ENCODE measurements at places on chromosomes 3 and 15.

- no peak for DNase-seq
These were observed 516.7 kb upstream of the CFAP20DC start for GRCh38 chr3:59566481-59566975.

- DNase-seq = no peak
These were observed 38.0 kb downstream of the BBS4 start for GRCh38 chr15:72724028-72724427.

DNA sequence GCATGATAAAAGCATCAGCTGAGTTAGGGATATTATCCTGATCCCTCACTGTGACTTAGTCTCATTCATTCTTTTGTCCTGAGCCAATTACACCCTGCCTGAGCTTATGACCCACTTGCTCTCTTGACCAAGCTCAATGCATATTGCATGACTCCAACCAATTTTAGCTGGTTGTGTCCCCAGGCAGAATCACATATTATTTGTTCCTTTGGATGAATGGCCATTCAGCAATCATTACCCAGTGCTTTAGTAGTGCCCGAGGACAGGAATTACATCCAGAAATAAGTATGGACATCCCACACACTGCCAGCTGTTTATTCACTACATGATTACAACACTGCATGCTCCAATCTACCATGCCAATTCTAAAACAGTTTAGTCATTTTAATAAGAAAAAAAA is 322.5 kb downstream of the ZBBX start:
- no peak for DNase-seq

- no peak for DNase-seq
These were observed 32.3 kb downstream of the STOML1 start for GRCh38 chr15:73959801-73960200.

GRCh38 chr3:45632956-45633355 is 38.4 kb downstream of the LIMD1 start:
- no peak for DNase-seq

GRCh38 chr3:61855211-61855610 is 293.8 kb downstream of the PTPRG start:
- no peak for DNase-seq

DNA sequence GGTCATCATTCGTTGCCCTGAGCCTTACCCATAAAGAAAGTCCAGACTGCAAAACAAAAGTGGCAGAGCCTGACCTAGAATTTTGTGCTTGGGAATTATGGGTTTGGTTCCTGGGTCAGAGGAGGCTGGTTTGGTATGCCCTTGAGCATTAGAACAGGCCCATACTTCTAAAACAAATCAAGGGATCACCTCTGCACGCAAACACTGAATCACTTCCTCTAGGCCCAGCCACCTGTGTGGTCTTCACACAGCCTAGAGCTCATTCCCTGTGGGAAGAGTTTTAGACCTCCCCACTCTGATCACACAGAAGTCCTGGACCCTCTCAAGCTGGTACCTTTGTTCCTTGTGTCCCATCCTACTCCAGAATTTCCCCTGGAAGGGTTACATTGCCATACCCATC is 59.4 kb downstream of the B3GNT5 start:
- DNase-seq = no peak

DNA sequence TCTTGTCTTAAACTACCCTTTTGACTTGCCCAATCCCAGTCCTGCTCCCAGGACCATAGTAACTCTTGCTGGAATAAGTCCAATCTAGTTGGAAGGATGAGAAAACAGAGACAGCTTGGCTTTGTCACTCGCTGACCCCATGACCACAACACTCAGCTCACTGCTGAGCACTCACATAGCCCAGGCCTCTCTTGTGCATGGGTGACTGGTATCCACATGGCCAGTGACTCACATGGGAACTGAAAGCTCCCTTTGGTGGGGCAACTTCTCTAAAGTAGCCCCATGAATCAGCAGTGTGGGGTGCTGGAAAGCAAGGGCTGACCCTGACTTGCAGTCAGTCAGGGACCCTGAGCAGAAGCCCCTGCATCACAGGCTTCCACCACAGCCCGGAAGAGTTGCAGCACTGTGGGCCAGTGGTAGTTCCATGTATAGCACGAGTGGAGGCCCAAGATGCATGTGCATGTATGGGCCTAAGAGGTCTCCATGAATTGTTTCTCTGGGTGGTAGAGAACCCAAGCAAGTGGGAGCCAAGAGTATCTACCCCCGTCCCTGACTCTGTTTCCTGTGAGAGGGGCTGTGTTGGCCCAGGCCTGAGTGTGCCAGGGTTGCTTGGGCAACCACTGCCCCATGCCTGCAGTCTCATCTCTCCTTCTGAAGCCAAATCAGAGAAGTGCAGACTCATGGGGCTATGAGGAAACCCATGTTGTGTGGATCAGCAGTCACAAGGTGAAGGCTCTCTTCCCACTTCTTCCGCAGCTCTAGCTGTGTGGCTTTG is 62.1 kb upstream of the XCR1 start:
- no peak for DNase-seq

- DNase-seq = no peak
These were observed 50.2 kb upstream of the ALDH1A3 start for GRCh38 chr15:100829457-100829856.

GRCh38 chr3:57729334-57730045 is 26.6 kb upstream of the SLMAP start:
- DNase-seq = no peak

DNA sequence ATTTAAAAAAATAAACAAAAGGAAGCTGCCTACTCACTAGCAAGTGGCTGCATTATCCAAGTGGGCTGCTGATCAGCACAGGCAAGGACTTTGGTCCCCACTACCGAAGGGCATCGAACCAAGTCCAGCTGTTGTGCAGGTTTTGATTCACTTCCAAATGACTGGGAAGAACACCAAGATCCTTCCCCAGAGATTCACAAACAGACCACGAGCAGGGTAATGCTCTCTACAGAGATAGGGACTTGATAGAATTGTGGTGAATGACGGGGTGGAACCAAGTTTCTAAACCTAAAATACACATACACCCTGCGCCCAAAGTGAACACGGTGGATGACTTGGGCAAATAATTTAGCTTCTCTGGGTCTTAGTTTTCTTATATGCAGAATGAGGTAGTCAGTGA is 203.7 kb upstream of the ICE2 start:
- no peak for DNase-seq

- no peak for DNase-seq
These were observed 60.5 kb downstream of the MYO1E start for GRCh38 chr15:59312205-59312604.

DNA sequence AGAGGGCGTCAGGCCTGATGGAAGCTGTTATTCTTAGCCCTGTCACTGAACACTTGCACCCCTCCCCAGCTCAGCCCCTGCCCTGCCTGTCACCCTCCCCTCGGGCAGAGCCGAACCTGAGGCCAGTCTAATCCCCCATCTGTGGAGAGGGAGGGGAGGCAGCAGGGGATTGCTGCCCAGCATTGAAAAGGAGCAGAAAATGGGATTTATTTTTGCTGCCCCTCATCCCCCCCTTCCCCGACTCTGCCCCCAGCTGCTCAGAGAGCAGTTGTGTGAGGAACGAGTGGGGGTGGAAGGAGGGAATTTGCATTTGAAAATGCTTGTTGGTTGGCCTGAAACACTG is 71.6 kb downstream of the EPHB3 start:
- DNase-seq = no peak

DNA sequence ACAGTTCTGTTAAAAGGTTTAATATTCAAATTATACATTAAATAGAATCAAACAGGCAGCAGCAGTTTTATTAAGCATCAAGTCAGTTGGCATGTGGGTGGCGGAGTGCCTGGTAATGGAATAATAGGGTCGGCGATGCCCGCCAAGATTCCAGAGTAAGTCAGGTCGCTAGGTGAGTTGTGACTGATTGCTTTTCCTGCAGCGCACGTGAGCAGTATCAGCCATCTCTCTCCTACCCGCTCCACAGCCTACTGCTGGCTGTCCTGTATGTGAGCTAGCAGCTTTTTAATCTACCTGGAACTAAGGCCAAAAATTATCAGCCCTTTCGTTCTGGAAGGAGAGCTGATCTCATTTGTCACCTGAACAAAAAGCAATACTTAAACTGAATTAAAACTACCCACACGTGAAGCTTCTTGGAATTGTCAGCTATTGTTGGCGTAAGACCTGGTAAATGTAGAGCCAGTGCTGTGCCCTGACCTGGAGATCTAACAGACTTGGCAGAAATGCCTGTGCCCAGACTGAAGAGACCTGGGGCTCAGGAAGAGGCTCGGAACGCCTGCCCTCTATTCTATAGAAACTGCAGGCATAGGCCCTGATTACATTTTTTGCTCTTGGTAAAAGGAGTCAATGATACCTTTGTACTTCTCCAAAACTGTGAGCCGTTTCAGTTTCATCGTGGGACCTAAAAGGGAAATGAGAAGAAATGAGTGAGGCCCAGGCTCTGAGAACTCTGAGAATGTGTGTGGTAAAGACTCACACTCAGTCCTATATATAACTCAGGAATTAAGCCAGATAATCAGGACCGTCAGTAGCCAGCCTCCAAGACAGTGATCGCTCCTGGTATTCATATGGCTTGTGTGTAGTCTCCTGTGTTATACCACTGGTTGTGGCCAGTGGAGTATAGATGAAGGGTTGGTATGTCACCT is 21.9 kb downstream of the IDH3A start:
- DNase-seq = peak; percentile 1

GRCh38 chr3:13776253-13777050 is 103.4 kb downstream of the WNT7A start:
- no peak for DNase-seq

GRCh38 chr3:188659449-188660090 is 505.6 kb downstream of the LPP start:
- no peak for DNase-seq
